Panc1 (cell line): ENCODE measurements at places on chromosomes 7 and 10.
A peak's percentile ranks its signal among the peaks of the same experiment; 100 is the strongest.

GRCh38 chr10:29435809-29436501, 147.1 kb downstream of the LYZL1 start:
- no peak for DNase-seq

GRCh38 chr7:55304018-55304762, 60.9 kb upstream of the LANCL2 start:
- no peak for DNase-seq

GRCh38 chr7:302054-302992, 12.4 kb downstream of the FOXL3 start:
- no peak for DNase-seq

- no peak for DNase-seq
Measured at GRCh38 chr10:102451105-102451969, at the start of gene C10orf95. C10orf95 (minus strand) TSS chr10:102451543; CDS start chr10:102451093, 450 bp downstream.

- DNase-seq: peak; percentile 38
Measured at GRCh38 chr10:112585126-112585525, 138.1 kb downstream of the VTI1A start.

GRCh38 chr10:118901906-118902305, 127.6 kb upstream of the NANOS1 start:
- no peak for DNase-seq

DNA sequence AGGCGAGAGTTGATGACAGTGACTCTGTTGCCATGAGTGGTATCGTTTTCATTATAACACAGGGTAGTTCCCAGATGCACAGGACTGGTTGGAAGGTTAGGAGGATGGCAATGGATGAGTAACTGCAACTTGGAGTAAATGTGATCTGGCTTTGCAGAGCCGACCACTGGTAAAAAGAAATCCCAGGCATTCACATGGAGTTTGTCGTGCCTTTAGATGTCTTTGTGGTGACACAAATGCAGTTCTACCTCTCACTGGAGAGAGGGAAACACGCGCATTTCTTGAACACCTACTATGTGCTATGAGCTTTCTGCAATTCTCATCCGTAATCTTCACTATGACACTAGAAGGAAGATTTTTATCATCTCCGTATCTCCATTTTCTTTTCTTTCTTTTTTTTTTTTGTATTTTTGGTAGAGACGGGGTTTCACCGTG, 1.7 kb upstream of the MNX1 start:
- DNase-seq: no peak

DNA sequence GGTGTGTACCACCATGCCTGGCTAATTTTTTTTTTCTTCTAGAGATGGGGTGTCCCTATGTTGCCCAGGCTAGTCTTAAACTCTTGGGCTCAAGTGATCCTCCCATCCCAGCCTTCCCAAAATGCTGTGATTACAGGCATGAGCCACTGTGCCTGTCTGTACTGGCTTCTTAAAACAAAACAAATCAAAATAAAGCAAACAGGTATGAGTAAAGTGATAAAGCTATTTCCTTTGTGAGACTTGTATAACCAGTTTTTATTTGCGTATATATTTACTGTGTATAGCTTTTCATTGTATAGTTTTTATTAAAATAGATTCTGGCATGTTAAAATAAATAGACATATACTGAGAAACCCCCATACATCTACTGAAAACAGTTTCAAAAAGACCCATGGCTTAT, 14.3 kb downstream of the LCOR start:
- DNase-seq: no peak

DNA sequence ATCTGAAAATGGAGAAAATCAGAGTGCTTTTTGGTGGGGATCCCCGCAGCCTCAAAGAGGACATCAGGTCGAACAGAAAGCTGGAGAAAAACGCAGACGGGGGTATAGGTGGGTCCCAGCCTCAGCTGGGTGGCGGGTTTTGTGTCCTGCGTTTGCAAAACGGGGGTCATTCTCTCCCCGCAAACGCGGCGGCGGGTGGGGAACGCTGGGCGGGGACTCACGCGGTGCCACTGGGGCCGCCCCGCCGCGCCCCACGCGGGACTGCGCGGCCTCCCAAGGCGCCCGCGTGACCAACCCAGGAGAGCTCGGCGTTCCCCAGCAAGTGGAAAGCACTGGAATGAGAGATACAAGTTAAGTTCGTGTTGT, 806 bp upstream of the VIPR2 start:
- no peak for DNase-seq

- DNase-seq: no peak
Measured at GRCh38 chr10:29166713-29167112, 122.2 kb upstream of the LYZL1 start.

GRCh38 chr7:2838451-2838850, 5.7 kb downstream of the GNA12 start:
- no peak for DNase-seq

DNA sequence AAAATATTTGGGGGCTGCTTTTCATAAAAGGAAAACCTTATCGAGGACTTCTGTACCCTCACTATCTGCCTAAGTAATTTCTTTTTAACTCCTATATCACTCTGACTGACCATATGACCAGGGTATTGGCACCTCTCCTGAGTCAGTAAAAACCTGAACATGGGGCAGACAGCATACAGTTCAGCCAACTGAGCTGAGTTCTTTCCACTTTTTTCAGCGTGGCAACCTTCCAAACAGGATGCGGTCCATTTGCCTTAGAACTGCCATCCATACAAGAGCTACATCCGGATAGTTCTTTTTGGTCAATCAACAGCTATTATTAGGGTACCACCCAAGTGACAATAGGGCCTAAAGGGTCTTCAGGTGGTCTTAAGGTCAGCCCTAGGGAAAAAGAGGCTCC, 122.6 kb downstream of the MARCHF5 start:
- DNase-seq: no peak

DNA sequence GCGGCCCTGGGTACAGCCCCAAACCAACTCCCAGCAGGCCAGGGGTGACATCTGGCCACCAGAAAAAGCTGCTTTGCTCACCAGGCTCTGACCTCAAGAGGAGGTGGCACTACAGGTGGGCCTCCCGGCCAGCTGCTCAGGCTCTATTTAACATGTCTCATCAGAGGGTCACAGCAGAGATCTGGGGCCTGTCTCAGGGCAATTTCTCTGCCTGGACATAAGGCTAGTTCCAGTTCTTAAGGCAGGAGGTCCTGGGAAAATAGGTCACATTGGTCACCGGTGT, 88.6 kb downstream of the GFRA1 start:
- DNase-seq: no peak

DNA sequence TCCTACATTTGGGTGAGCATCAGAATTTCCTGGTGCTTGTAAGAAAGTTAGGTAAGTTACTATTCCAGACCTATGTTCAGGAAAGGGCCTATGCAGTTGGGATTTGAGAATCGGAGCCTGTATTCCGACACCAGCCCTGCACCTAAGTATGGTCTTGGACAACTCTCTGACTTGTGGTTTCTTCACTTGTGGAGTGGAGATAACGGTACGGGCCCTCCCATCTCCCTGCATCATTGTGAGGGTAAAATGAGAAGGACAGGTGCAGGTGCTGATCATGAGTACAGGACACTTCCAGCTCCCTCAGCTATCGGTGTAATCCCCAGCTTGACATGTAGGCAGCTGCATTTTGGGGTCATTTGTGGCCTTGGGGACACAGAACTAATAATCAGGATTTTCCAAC, 138.3 kb upstream of the NAMPT start:
- no peak for DNase-seq

DNA sequence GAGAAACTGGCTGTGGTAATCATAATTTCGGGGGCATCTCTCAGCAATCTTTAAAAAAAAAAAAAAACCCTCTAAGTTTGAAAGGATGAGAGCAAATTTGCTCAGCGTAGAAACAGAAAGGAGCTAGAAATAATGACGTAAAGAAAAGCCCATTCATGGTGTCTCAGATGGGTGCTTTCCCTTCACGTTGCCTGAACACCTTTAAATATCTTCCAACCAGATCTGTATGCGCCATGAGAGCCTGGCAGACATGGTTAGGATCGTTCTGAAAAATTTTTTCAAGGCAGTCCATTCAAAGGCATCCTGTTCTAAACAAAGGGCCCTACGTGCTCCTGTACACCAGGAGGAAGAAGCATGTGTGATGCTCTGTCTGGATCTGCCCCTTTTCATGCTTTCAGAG, 141.2 kb upstream of the C1QL3 start:
- DNase-seq: no peak

- DNase-seq: peak; percentile 54
Measured at GRCh38 chr7:137169282-137169698, 174.2 kb downstream of the PTN start.

DNA sequence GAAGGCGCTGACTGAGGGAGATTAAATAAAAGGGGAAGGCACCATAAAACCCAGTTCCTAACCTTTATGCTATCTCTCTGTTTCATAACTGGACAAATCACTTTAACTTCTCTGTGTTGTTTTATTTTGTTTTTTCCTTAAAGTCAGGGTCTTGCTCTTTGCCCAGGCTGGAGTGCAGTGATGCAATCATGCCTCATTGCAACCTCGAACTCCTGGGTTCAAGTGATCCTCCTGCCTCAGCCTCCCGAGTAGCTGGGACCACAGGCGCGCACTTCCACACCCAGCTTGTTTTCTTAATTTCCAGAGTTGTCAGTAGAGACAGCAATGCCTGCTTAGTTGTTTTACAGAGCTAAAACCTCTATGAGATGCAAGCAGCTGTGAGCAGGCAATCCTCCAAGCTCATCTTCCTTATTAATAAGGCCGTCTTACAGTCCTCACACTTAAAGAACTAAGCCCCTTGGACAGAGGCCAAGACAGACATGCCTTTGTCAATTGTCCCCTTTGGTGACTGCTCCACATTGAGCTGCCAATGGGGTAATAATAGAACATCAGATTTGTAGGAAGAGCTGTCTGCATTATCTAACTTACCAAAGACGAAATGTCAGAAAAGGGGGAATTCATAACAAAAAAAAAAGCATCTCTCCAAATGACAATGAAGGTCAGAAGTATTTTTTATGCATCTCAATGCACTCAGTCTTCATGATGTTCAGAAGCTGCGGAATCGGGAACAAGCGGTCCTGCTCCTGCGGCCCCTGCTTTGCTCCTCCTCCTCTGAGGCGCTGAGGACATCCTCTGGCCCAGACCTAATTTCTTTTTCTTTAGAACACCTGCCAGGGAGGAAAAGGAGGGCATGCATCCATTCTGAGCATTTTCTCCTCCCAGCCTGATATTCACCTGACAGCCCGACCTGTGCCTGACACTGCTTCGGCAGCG, 62.7 kb upstream of the RNF32 start:
- no peak for DNase-seq

- no peak for DNase-seq
Measured at GRCh38 chr7:43211693-43212092, 99.2 kb downstream of the HECW1 start.

GRCh38 chr10:101560298-101561067, 27.6 kb downstream of the POLL start:
- no peak for DNase-seq

GRCh38 chr7:104951546-104951945, 62.5 kb upstream of the KMT2E start:
- no peak for DNase-seq

DNA sequence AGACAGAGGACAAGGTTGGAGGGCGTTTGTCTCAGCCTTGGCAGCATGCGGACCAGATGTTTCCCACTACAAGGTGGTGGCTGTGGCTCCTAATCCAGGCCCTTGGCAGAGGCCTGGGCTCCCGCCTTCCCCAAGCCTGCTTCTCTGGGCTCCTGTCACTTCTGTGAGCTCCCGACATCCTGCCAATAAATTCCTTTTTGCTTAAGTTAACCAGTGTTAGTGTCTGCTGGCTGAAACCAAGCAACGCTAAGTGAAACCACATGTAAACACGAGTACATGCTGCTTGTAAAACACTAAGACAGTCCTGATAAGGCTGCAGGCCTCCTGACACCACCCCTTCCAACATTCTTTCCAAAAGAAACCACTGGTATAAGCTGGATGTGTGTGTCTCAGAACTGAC, 263.6 kb upstream of the ZMIZ1 start:
- no peak for DNase-seq

GRCh38 chr10:110502072-110502845, 4.6 kb downstream of the DUSP5 start:
- DNase-seq: no peak

GRCh38 chr10:23614483-23614882, 175.6 kb downstream of the OTUD1 start:
- DNase-seq: no peak

- no peak for DNase-seq
Measured at GRCh38 chr10:69270990-69271389, 7.3 kb upstream of the HK1 start.

DNA sequence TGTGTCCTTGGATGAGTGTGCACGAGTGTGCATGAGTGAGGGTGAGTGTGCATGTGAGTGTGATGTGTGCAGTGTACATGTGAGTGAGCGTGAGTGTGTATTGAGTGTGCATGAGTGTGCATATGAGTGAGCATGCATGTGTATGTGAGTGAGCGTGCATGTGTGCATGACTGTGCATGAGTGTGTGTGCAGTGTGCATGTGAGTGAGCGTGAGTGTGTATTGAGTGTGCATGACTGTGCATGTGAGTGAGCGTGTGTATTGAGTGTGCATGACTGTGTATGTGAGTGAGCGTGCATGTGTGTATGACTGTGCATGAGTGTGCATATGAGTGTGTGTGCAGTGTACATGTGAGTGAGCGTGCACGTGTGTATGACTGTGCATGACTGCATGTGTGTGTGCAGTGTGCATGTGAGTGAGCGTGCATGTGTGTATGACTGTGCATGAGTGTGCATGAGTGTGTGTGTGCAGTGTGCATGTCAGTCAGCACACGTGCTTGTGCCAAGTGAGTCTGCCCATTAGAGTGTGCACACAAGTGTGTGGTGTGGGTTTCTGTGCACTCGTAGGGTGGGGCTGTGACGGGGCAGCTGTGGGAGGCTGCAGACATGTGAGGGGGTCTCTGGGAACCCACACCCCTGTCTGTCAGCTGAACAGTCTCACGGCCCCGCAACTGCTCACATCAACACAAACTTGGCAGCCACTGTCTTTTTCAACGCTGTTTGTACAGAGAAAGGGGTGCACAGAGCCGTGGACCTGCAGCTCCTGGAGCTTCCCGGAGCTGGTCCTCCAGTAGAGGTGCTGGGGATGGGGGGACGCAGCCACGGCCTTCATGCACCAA, 14.8 kb downstream of the FOXL3 start:
- DNase-seq: no peak

DNA sequence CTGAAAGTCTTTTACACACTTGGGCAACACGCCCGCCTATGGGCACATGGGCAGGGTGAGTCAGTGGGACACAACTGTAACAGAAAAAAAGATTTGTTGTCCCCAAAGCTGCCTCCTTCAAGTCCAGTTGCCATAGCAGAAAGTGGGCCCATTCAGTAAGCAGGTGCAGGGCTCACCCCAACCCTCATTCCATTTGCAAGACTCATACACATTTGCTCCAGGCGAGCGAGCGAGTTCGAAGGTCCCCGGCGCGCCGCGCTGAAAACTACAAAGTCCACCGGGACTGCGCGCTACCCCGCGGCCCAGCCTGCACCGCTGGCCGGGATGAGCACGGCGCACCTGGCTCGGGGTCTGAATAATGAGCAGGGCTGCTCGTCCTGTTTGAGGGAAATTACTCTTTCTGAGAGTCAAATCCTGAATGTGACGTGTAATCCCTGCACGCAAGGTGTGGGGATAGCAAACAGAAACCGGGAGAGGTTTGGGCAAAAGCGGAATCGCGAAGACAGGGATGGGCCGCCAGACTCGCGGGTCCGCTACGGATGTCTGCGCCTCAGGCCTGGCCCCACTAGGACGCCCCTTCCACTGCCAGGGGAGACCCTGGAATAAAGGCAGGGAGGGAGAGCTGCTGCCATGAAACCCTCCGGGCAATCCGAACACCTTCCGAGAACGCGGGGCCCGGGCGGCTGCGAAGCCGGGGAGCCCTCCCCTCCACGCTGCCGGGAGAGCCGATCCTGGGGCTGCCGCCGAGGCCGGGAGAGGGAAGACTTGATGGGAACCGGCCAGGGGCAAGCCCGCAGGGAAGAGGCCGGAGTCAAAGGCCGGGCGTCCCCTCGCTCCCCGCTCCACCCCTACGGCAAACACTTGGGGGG, 982 bp downstream of the COBL start:
- DNase-seq: no peak

- DNase-seq: no peak
Measured at GRCh38 chr7:151373599-151373998, 32.0 kb downstream of the NUB1 start.
